T-cell (primary cell): ENCODE measurements at places on chromosomes 7 and 10. TPM values are rescaled to one million over a fixed set of nuclear protein-coding genes. Genes with fewer than 3 reads are reported as not detected.

GRCh38 chr7:131629217-131629882, 72.9 kb upstream of the PODXL start:
- DNase-seq, result no peak

- no peak for DNase-seq
These were observed 44.5 kb downstream of the FGFBP3 start for GRCh38 chr10:91864744-91865143.

- no peak for DNase-seq
These were observed 7.9 kb downstream of the NUDT13 start for GRCh38 chr10:73117976-73118743.

DNA sequence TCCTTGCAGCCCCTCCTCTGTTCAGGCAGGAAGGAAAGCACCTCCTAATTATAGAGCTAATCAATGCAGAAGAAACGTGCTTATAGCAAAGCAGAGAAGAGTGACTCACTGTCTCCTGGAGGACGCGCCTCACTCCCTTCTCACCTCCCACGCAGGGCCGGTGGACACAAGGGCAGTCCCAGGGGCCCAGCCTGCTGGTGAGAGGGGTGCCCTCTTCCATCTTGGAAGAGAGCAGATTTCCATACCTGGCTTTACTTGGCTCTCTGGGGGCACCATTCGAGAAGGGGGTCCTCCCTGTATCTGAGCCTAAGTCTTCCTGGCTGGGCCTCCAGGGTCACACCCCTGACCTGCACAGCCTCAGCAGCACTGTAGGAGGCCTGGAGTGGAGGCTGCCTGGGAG, 55.8 kb downstream of the RASGEF1A start:
- DNase-seq, result no peak

- DNase-seq, result peak; percentile 66
These were observed 112.5 kb downstream of the MAD1L1 start for GRCh38 chr7:2120251-2120660.

- no peak for DNase-seq
These were observed 65.4 kb upstream of the APBB1IP start for GRCh38 chr10:26372513-26373354.

GRCh38 chr10:11837372-11838161, 14.4 kb downstream of the PROSER2 start:
- no peak for DNase-seq

GRCh38 chr7:24570983-24571382, 2.3 kb upstream of the PALS2 start:
- DNase-seq, result no peak

GRCh38 chr7:156509216-156509615, 131.4 kb upstream of the RNF32 start:
- DNase-seq, result no peak

DNA sequence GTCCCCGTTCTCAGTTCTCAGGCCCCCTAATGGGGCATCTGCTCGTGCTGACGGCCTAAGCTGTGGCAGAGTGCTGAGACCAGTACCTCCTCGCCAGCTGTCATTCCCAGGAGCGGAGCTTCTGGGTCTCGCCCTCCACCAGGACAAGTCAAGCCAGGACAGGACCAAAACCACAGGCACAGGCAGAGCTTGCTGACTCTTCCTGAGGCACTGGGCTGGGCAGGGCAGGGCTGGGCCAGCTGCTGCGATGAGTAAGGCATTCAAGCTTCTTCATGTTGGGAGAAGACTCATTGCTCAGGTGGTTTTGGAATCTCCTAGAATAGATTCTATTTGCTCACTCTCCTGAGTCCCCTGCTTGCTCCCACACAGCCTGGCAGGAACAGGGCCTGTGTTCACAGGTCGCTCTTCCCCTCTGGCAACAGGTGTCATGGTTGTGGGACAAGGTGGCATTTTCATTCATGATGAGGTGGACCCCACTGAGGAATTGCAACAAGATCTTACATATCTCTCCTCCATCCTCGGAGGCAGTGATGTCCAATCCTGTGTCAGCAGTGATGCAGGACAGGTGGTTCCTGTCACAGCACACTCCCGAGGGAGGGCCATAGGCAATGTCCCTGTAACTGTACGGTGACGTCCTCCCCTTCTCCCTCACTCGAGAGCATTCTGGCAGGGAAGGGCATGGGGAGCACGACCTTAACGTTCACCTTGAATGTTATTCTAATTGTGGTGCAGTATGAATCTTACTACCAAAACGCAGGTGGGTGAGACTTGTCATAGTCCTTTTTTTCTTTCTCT, 17.0 kb upstream of the SH3PXD2A start:
- no peak for DNase-seq

DNA sequence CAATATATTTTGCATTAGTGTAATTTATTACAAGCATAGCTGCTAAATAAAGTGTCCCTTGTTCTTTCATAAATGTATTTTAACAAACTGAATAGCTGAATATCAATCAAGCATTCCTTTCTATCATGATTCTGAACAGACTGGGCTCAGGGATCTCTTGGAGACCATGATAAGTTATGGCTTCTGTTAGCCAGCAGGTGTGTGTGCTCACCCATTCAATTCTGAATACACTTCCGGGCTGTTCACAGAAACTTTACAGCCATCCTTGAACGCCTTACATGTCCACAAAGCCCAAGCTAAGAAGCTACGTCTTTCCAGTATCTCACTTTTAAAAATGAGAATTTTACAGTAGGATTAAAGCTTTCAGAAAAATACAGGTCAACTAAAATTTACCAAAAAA, 115.1 kb downstream of the SVIL start:
- no peak for DNase-seq

DNA sequence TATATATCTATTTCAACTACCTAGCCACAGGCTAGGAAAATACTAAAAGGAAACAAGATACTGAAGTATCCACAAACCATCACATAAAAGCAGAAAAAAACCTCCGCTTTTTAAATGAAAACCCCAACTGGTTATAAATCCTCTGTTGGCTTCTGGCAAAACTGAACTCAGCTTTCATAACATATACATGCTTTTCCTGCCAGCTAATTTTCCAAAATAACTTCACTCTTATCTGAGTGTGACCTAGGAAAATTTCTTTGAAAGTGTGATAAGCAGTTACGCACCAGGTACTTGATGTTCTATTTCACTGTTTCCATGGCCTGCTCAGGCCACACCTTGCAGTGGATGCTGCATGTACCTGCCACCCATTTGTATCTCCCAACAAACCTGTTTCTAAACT, 11.8 kb downstream of the FAM3C start:
- no peak for DNase-seq

DNA sequence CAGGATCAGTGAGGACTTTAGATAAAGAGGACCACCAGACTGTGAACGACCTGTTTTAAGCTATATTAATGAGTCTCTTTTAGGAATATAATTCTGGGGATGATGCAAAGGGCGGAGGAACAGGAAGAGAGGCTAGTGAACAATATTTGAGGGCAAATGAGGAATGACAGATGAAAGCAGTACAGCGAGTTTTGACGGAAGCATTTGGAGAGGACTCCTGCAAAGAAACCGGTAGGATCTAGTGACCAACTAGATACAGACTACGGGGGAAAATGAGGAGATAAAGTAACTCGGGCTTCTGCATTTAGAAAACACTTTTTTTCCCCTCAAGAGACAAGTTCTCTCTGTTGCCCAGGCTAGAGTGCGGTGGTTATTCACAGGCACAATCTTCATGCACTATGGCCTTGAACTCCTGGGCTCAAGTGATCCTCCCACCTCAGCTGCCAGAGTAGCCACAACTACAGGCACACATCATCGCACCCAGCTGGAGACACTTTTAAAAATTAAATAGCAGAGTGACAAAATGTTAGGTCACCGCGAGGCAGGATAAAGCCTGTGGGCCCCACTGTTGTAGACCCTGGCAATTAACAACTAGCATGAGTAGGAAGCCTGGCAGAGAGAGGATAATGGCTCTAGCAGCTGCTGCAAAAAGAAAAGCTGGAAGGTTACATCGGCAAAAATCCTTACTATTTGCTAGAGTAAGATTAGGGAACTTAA, 143.2 kb downstream of the SRPK2 start:
- DNase-seq, result no peak

GRCh38 chr7:77532247-77532646, 4.8 kb upstream of the PTPN12 start:
- DNase-seq, result no peak

GRCh38 chr10:111968647-111969046, 214.9 kb downstream of the GPAM start:
- no peak for DNase-seq

GRCh38 chr7:43612128-43612527, 29.2 kb downstream of the STK17A start:
- no peak for DNase-seq

- no peak for DNase-seq
These were observed at the start of gene DNAH11 for GRCh38 chr7:21542891-21543527. DNAH11 (plus strand) TSS chr7:21543039; CDS start chr7:21543246, 207 bp downstream.

- DNase-seq, result no peak
These were observed 380.9 kb upstream of the ADARB2 start for GRCh38 chr10:2118201-2118600.

- DNase-seq, result no peak
These were observed 42.6 kb downstream of the BAMBI start for GRCh38 chr10:28719789-28720436.

- DNase-seq, result no peak
These were observed 108.1 kb upstream of the SP8 start for GRCh38 chr7:20894806-20895205.

GRCh38 chr7:101363734-101364374, 1.2 kb downstream of the COL26A1 start:
- peak; percentile 68 for DNase-seq

- no peak for DNase-seq
These were observed 863 bp downstream of the ST8SIA6 start for GRCh38 chr10:17453373-17454091.

GRCh38 chr7:37311355-37311754, 137.3 kb downstream of the ELMO1 start:
- no peak for DNase-seq

DNA sequence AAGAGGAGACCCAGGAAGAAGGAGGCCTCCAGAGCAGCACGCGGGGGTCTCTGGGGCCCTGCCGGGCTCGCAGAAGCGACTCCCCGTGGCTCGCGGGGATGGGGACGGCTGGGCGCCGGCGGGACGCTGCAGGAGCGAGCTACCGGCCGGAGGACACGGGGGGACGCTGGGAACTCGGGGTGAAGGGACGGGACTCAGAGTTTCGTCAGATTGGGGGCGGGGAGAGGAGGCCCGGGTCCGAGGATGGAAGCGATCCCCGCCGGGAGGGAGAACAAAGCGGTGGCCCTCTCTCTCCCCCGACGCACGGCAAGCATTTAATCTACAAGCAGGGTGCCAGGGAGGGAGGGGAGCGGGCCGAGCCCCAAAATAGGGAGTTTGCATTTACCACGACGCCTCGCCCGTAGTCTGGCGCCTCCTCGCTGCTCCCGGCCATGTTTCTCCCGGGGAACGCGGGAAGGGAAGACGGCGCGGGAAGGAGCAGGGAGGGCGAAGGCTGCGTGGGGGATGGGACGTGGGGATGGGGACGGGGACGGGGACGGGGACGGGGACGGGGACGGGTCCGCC, at the start of gene PRTFDC1:
PRTFDC1 (minus strand) TSS at position 464 of the 564 bp plus-strand sequence; CDS start at position 433, 31 bp downstream.
- DNase-seq, result peak; percentile 21

DNA sequence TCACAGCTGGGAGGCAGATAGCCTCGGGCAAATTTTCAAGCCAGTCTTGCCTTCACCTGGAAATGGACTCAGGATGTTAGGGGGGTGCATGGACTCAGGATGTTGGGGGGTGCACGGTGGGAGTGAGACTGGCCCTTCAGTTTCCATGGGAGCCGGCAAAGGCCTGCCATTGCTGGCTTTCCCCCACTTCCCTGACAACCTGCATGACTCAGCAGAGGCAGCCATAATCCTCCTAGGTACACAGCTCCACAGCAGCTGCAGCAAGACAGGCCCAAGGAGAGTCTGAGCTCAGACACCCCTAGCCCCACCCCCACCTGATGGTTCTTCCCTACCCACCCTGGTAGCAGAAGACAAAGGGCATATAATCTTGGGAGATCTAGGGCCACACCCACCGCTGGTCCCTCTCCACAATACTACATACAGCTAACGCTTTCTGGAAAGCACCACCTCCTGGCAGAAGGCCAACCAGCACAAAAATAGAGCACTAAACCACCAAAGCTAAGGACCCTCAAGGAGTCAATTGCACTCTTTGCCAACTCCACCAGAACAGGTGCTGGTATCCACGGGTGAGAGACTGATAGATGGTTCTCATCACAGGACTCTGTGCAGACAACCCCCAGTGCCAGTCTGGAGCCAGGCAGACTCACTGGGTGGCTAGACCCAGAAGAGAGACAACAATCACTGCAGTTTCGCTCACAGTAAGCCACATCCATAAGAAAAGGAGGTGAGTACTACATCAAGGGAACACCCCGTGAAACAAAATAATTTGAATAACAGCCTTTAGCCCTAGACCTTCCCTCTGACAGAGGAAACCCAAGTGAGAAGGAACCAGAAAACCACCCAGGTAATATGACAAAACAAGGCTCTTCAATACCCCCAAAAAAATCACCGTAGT, 18.3 kb downstream of the C7orf25 start:
- no peak for DNase-seq

DNA sequence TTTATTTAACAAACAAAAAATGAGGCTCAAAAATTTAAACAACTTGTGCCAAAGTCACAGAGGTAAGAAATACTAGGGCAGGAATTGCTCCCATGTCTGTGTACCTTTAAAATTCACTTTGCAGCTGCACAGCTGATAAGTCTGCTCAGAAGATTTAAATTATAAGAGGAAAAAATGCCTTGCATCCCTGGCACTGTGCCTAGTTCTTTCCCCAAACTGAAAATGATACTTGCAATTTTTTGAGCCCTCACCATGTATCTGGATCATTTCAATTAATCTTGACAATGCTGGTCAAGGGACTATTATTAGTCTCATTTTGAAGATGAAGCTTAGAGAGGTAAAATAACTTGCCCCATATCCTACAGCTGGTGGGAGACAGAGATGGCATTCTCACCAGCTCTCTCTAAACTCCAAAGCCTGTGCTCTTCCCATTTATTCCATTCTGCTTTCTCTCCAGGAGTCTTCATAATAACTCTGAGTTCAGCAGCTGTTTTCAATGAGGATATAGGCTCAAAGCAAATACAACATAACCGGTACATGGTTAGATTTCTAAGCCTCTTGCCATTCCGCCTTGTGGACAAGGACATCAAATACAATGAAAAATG, 350.5 kb upstream of the LRRTM3 start:
- no peak for DNase-seq

DNA sequence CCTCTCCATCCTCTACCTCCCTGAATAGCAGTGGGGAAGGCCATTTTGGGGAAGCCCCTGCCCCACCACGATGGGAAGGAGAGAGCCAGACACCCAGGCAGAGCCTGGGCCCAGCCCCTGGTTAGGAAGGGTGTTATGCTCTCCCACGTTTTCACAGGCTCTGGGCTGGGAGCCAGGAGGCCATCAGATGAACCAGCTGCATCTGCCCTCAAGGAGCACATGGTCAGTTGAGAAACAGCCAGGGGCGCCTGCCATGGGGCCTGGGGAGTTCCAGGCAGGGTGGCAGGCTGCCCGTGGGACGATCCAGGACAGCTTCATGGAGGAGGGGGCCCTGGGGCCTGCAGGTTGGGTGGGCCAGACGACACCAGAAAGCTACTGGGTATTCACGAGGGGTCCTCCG, 47.5 kb downstream of the CAMK2B start:
- no peak for DNase-seq

FXYD4 gene
- not detected for total RNA-seq

GIMAP1 gene
- total RNA-seq, result 23.5 TPM

GHRHR gene
- not detected for total RNA-seq

IDI2 gene
- not detected for total RNA-seq

HTR5A gene
- total RNA-seq, result not detected

FAM25G gene
- not detected for total RNA-seq

PNLIP gene
- total RNA-seq, result 2.3 TPM

NEURL1 gene
- total RNA-seq, result 1.7 TPM

PTF1A gene
- not detected for total RNA-seq

OGDHL gene
- total RNA-seq, result not detected

ASIC3 gene
- total RNA-seq, result 12.7 TPM

NOM1 gene
- 31.7 TPM for total RNA-seq

ETV1 gene
- 0.51 TPM for total RNA-seq

MAGI2 gene
- 0.22 TPM for total RNA-seq

SPOCK2 gene
- total RNA-seq, result 501 TPM

GSTO2 gene
- 0.60 TPM for total RNA-seq
